NCI-H2081 (cell line): ENCODE measurements at places on chromosomes 16 and 17.
A peak's percentile ranks its signal among the peaks of the same experiment; 100 is the strongest.

DNA sequence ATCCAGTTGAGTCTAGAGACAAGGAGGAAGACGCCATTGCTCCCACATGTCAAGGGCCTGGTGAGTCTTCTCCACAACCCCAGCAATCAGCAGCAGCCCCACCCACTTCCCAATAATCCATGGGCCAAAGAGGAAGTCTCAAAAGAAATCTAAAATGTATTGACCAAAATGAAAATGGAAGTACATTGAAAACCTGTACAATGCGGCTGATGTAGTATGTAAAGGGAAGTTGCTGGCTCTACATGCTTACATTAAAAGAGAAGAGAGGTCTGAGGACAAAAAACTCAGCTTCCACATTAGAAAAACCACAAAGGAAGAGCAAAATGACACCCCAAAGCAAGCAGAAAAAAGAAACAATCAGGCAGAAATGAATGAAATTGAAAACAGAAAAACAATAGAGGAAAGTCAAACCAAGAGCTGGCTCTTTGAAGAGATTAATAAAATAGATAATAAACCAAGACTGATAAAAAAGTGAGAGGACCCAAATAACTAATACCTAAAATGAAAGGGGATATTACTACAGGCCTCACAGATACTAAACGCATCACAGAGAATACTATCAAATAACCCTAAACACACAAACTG, 100.6 kb upstream of the METRNL start:
- DNase-seq = no peak

DNA sequence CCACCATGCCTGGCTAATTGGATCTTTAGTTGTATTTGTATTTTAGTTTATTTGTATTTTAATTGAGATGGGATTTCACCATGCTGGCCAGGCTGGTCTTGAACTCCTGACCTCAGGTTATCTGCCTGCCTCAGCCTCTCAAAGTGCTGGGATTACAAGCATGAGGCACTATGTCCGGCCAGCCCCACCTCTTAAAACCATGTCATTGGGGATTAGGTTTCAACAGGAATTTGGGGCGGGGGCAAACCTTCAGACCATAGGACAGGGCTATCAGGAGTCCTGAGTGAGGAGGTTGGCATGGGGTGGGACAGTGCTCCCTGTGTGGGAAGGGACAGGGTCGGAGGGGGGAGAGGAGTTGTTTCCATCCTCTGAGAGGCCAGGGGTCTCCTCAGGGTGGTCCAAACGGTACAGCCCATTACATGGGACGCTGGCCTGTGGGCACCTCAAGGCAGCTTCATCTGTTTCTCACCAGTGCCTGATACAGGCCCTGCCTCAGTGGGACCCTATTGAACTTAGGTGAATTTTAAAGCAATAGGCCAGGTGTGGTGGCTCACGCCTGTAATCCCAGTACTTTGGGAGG, 21.6 kb downstream of the GAA start:
- no peak for DNase-seq

DNA sequence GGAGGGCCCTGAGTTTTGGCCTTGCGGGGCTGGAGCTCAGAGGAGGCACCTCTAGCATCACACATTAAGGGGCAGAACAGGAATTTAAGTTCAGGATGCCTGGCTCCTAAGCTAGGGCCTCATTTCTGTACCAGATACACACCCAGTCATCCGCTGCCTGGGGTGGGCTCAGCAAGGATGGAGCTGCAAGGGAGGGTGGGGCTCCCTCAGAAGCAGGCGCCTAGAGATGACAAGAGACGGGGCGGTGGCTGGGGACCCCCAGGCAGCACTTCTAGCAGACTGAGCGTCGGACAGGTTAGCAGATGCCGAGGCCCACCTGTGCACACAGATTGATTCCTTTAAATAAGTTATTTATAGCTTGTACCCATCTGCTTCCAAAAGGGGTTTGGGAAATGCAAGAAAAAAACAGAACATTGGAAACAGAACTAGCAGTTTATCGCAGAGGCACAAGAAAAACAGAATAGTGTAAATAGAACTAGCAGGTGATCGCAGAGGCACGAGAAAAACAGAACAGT, 47.6 kb upstream of the CBFA2T3 start:
- DNase-seq = no peak

- DNase-seq = no peak
These were observed 16.8 kb downstream of the IL4R start for GRCh38 chr16:27330542-27330941.

GRCh38 chr17:83101805-83102480, 22.5 kb downstream of the METRNL start:
- no peak for DNase-seq

- no peak for DNase-seq
These were observed 226.6 kb upstream of the RPL38 start for GRCh38 chr17:73976676-73977521.

- no peak for DNase-seq
These were observed 472.7 kb upstream of the HSBP1 start for GRCh38 chr16:83335076-83335475.

GRCh38 chr17:79658811-79659207, 48.0 kb upstream of the RBFOX3 start:
- DNase-seq = no peak

DNA sequence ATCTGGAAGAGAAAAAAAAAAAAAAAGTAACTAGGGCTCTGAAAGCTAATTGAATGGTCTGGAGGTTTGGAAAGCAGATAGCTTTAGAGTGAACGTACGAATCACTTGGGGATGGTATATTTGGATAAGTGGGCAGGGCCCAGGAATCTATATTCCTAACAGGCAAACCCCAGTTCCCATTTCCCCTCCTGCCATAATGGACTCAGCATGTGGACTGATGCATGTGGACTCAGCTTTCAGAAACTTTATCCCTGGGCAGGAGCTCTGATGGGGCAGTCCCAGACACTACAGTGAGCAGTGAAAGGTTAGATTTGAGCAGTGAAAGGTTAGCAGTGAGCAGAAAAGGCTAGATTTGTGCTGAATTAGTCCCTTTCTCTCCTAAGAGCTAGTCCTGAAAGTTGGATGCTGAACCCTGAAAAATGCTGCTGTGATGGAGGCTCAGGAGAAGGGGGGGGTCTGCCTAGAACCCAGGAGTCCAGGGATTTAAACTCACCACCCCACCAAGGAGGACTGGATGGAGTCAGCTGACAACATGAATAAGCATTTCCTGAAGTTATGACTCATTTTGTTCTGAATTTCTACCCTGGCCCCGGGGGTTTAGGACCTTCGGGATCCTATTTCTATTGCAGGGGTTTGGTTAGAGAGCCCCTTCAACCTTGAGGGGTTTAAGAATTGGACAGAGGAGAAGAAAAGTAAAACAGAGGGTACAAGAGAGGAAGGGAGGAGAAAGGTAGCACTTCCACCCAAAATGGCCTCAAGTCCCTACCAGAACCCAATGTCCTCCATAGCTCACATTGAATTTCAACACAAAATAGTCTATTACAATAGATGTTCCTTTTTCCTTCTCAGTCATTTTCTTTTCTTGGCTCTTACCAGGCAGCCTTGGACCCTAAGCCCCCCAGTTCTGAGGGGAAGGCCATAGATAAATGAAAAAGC, 10.3 kb upstream of the FZD2 start:
- DNase-seq = no peak

- no peak for DNase-seq
These were observed 12.2 kb downstream of the C16orf95 start for GRCh38 chr16:87304951-87305350.

- no peak for DNase-seq
These were observed 1837.7 kb downstream of the TP53TG3F start for GRCh38 chr16:35296962-35297653.

DNA sequence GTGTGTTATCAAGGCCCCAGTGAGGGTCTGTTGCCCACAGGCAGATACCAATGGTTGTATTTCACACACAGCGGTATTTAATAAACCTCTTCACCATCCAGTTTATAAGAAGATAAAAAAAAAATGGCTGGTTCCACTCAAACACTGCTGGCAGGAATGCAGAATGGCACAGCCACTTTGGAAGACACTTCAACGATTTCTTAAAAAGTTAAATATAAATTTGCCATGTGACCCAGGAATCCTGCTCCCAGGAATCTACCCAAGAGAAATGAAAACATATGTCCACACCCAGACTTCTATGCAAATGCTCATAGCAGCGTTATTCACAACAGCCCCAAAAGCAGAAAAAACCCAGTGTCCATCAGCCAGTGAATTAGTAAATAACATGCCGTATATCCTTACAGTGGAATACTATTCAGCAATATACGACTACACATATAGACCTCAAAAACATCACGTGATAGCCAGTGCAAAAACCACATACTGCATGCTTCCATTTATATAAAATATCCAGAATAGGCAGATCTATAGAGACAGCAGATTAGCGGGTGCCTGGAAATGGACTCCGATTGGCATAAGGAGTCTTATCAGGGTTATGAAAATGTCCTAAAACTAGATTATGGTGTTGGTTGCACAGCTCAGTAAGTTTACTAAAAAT, 38.7 kb downstream of the XYLT1 start:
- DNase-seq = no peak

- DNase-seq = no peak
These were observed 8.1 kb downstream of the TMEM97 start for GRCh38 chr17:28327031-28327607.

DNA sequence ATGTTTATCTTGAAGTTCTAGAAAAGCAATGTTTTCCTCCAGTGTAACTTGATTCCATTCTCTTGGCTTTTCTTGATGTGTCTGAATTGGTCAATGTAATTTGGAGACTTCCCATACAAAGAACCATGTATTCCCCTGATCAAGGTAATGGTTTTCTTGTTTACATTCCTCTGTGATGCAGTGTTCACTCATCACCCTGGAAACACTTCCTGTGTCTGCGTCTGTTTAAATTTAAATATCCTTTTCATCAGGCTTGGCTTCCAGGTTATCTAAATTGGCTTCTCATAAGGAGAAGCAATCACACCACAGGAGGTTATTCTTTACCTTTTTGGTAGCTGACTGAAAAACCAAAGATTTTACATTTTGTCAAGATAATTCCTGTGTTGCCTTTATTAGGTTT, 237.3 kb upstream of the WSCD1 start:
- no peak for DNase-seq

DNA sequence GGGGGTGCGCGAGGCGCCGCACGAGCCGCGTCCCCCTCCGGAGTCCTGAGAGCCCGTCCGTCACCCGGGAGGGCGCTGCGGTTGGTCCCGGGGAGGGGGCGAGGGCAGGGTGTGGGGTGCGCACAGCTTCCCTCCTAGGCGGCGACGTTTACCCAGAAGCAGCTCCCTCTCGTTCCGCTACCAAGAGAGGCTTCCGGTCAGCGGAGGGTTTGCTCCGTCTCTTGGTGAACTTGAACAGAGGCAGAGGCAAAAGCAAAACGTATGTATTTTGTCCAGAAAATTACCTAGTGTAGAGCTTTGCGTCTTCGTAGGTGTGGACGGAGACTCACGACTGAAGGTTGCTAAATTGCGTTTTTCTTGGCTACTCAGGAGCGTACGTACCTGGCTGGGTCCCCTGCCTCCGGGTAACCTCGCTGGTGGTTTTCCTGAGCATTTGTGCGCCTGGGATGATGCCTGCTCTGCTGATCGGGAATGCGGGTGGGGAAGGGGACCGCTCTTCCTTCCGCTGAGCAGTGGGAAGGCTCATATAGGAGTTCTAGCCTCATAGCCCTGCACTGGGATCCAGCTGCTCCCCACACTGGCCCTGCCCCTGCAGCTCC, 833 bp downstream of the WSCD1 start:
- peak; percentile 16 for DNase-seq

DNA sequence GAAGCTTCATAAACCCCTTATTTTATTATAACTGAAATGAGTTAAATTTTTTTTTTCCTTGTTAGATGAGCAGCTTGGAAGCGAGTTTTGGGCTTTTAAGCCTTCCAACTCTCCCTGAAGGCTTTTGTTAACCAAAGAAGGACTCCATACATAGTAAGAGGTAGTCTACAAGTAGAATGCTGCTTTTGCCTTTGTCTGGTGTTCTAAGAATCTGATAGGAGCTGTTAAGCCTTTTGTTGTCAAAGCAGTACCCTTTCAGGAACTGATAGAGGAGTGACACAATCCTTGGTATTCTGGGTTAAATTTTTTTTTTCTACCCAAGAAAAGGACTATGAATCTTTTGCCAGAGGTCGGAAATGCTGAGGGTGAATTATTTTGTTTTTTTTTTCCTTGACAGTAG, 26.1 kb downstream of the MAP2K4 start:
- no peak for DNase-seq

DNA sequence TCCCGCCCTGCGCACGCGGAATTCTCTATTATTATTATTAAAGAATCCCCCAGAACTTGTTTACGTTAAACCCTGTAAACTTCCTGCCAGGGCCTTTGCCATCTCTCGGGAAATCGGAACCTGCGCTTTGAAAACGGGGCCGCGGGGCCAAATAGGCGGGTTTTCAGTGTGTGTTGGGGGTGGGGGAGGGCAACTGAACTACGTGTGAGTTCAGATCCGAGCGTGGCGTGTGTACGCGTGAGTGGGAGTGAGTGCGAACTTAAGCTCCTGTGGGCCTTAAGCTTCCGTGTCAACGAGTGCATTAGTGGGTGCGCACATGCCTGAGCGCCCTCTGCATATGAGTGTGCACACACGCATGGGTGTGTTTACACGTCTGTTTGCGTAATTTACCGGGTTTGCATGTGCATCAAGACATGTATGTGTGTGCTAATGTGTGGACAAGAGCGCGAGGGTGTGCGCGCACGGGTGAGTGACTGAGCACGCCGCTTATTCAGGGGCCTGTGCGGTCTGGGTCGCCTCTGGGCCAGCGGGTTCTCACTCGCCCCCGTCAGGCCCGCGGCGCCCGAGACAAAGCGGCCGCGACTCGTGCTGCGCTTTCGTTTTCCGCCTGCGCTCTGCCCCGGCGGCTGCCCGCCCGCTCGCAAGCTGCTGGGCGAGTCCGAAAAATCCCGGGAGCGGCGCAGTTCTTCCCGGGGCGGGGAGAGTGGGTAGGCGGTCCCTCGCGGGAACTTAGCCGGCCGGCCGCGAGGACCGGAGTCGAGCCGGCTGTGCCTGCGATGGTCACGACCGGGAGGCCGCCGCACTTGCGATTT, 1.2 kb upstream of the FOXF1 start:
- no peak for DNase-seq

- DNase-seq = no peak
These were observed 5.2 kb downstream of the GRB7 start for GRCh38 chr17:39742856-39743436.

- no peak for DNase-seq
These were observed 60.2 kb downstream of the TEX2 start for GRCh38 chr17:64202683-64203344.

GRCh38 chr17:62644487-62645173, 17.2 kb downstream of the MRC2 start:
- peak; percentile 82 for DNase-seq

- no peak for DNase-seq
These were observed 40.8 kb downstream of the RNF157 start for GRCh38 chr17:76199469-76199868.

DNA sequence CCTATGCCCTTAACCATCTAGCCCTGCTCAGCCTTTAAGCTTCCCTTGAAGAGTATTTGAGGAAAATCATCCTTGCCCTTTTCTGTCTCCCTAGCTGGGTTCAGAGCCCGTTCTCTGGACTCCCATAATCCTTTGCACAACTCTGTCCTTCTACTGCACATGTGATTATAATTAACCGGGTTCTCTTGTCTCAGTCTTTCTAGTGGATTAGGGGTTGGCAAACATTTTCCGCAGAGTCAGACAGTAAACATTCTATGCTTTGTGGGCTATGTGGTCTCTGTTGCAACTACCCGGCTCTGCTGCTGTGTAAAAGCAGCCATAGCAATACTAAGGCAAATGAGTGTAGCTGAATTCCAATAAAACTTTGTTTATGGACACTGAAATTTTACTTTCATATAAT, 80.0 kb downstream of the CDRT15 start:
- DNase-seq = no peak
